ENCODE measurements at places on chromosomes 5 and 9. TPM values are rescaled to one million over a fixed set of nuclear protein-coding genes. Genes with fewer than 3 reads are reported as not detected.

GRCh38 chr9:22454016-22454415 lies 7.4 kb downstream of the DMRTA1 start:
- no peak for DNase-seq

DNA sequence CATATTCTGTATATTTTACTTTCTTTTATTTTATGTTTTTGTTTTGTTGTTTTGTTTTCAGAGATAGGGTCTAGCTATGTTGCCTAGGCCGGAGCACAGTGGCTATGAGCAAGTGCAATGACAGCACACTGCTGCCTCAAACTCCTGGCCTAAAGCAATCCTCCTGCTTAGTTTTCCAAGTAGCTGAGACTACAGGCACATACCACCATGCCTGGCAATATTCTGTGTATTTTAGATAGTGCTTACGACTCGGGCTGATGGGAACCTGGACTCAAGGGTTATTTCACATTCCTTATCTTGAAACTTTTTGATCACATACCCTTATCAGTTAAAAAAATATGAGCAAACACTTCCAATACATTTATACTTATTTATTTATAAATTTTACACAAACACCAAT lies 119.0 kb upstream of the STARD4 start:
- DNase-seq: no peak

DNA sequence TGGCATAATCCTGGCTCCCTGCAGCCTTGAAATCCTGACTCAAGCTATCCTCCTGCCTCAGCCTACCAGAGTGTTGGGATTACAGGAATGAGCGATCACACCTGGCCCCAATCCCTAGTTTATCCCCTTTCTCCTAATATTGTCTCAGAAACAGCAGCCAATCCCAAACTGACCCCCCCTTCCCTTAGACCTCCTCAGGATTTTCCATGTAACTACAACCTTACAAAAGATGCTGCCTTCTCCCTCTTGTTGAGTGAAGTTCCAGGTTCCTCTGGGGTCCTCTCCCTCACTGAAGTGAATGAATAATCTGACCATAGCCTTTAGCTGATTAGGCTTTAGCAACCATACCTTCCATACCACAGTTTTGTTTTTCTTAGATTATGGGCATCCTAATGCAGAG lies 25.9 kb upstream of the MSANTD3 start:
- no peak for DNase-seq

DNA sequence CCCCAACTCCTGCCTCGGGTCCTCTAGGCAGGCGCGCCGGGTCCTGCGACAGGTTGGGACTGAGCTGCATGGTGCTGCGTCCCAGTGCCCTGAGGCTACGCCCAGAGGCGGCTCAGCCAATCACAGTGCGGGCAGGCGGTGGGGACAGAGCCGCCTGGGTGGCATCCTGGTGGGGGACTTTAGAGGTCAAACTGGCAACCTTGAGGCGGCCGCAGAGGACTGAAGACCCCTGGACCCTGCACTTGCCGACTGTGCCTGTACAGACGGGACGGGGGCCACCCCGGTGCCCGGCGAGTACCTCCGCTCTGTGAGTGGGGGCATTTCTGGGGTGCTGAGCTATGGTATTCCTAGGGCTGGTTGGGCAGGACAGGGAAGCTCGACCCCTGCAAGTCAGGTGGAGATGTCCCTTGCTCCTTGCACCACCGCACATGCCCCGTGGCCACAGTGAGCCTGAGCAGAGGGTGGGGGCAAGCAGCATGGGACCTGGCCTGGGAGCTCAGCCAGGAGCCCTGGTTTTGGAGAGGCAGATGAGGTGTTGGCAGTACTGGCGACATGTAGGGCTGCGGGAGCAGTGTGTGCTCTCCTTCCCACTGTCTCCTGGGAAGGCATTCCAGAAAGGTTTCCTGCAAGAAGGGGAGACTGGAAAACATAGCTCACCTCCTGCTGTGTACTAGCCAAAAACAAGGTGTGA lies 45.5 kb downstream of the CTSL start:
- no peak for DNase-seq

DNA sequence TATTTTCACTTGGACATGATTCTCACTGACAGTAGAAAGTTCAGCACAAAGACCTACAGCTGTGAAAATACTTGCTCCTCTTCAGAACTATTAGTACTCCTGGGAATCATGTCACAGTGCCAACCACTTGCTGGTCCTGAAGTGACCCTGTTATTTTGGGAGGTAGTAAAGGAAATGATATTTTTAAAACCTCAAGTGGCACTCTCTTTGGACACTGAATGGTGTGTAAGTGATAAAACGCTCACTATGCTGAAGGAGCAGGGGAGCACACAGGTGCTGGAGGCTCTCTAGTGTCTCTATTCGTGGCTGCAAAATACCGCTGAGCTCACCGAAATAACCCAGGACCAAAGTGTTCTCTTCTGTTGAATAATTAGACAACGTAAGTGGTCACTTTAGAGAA lies 76.9 kb upstream of the SPATA31D4 start:
- no peak for DNase-seq

DNA sequence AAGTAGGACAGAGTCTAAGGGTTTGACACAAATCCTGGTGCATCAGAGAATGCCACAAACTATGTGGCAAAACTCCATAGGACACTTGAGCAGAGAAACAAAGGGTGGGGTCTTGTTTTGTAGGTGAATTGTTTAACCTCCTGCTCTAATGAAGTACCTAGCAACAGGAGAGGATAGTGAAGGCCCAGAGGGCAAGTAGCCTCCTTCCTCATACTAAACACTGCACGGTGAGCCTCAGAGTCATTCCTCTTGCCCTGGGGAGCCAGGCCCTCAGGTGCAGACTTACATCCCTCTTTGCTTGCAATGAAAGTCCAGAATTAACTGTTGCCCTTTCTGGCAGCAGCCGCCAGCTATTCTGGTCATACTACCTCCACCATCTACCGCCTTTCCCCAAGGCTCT lies 166.1 kb downstream of the DROSHA start:
- no peak for DNase-seq

DNA sequence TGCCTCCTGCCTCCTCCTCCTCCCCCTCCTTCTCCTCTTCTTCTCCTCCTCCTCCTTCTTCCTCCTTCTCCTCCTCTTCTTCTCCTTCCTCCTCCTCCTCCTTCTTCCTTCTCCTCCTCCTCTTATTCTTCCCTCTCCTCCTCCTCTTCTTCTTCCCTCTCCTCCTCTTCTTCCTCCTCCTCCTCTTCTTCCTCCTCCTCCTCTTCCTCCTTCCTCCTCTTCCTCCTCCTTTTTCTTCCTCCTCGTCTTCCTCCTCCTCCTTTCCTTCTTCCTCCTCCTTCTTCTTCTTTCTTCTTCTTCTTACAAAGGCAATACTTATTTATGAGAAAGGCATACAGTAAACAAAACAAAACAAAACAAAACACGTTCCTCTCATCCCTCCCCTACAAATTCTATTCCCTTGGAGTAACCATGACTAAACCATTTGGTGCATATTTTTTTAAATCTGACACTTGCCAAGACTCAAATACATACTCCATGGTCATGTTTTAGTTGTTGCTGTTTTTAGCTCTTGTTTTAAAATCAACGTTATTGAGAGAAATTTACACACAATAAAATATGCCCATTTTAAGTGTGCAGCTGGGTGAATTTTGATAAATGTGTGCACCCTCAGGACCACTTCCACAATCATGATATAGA lies 135.6 kb downstream of the FOXD1 start:
- no peak for DNase-seq

Gene PCDHGA1
- total RNA-seq: 1.9 TPM

- no peak for DNase-seq
Observed at GRCh38 chr5:142433526-142434321, 108.9 kb upstream of the SPRY4 start.

DNA sequence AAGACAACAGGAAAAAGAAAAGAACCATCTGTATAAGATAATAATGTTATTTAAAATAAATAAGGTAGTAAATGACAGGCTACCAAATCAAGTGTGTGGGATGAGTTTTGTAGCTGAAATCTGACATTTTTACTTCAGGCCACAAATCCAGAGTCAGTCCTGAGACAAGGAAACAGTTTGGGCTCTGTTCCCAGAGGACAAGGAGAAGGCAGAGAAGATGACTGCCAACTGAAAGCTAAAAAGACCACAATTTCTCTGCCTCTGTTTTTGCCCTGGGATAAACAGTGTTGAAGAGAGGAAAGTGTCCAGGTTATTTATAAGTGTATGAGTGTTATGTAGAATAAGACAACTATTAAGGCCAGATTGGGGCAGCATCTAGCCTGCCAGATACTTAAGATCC lies 180.5 kb downstream of the NFIB start:
- no peak for DNase-seq

Gene NUTM2G
- not detected for total RNA-seq

Gene SPATA31C1
- total RNA-seq: not detected

Gene PCDHB15
- total RNA-seq: not detected

- no peak for DNase-seq
Observed at GRCh38 chr9:116913536-116913935, 226.4 kb downstream of the TRIM32 start.

GRCh38 chr5:5353681-5354080 lies 68.8 kb upstream of the ICE1 start:
- no peak for DNase-seq

- no peak for DNase-seq
Observed at GRCh38 chr5:83987513-83988292, 267.0 kb upstream of the HAPLN1 start.

DNA sequence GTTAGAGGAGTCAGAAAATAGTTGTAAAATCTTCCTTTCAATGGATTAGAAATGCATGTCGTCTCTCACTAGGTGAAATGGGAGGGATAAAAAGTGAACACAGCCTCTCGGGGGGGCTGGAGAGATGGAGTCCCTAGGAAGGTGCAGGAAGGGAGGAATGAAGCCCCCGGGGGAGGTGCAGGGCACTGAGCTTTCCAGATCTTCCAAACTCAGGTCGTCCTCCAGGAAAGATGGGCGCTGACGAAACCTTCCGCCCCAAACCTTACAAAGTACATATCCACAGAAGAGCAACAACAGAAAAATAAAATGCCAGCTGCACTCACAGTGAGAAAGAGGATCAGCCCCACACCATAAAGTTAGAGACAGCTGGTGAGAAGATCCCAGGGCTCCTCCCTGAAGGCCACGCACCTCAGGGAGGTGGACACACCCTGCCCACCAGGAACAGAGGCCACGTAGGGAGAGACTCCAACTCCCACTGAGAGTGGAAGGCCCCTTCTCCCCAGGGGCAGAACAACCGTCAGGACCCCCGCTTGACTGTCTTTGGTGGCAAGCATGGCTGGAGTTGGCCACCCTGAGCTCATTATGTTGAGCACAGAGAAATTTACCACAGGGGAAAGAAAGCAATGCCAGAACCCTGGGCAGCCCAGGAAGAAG lies 174.3 kb downstream of the AUH start:
- no peak for DNase-seq

Gene GZMA
- total RNA-seq: not detected
